Stimulated activated CD4-positive, alpha-beta T cell treated with anti-CD3 and anti-CD28 coated beads, TNF-alpha, amount 100 ng/mL, for 1 hour (primary cell): ENCODE measurements at places on chromosomes 2 and 18.
A peak's percentile ranks its signal among the peaks of the same experiment; 100 is the strongest.

DNA sequence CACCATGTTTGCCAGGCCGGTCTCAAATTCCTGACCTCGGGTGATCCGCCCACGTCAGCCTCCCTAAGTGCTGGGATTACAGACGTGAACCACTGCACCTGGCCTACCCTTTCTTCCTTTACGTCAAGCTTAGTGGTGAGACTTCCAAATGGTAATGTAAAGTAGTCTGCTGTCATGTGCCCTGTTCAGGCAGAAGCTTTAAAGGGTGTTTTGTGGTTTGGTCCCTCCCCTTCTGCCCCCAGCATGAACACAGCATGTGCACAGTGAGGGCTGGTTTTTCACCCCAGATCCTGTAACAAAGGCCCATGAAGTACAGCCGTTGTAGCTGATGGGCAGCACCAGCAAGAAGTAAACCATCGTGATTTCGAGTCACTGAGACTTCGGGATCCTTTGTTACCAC is 2.7 kb upstream of the DTYMK start:
- no peak for DNase-seq

- no peak for DNase-seq
These were observed 2.6 kb downstream of the SLC14A1 start for GRCh38 chr18:45726603-45727002.

DNA sequence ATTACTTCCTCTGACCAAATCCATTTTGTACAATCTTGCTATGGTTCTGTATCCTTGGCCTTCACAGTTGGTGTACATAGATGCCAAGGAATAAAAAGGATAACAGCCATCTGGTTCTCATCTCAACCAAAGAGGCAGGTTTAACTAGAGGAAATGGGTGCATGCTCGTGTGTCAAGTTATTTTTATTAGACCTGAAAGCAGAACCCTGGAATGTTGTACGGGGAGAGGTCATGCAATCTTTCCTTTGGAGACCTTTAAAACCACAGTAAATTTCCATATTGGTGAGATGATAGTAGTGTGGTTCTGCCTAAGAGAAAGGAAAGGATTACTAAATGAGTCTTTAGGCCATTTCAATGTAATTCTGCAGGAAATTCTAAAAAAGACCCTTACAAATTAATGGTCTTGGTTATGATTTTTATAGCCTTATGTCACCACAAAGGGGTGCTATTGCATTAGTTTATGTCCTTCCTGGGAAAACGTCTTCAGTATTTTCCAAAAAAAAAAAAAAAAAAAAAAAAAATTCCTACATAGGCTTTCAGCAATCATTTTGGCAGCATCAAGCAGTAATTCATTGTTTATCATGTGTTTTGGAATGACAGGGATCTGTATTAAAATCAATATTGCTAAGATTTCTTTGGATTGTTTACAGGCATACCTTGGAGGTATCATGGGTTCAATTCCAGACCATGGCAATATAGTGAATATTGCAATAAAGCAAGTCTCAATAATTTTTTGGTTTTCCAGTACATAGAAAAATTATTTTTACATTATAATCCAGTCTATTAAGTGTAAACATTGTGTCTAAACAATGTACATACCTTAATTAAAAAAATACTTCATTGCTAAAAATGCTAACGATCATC is 270.8 kb downstream of the NYAP2 start:
- DNase-seq, result no peak

DNA sequence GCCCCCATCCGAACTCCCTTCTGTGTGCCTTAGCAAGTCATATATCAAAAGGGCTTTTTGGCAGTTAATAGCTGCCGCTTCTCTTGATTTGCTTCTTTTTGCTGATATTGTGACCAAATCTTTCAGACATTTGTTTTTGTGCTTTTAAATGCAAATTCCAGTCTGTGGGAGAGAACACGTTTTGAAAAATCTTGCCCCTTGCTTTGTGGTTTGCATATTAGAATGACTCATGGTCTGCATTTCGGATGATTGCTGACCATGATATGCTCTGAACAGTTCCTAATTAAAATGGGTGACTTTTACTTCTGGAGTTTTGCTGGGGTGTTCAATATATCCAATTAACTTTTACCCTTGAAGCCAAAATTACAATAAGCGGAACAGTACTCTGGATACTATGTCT is 58.2 kb upstream of the ST6GAL2 start:
- no peak for DNase-seq

GRCh38 chr2:217418090-217418489 is 558.2 kb upstream of the TNP1 start:
- no peak for DNase-seq

DNA sequence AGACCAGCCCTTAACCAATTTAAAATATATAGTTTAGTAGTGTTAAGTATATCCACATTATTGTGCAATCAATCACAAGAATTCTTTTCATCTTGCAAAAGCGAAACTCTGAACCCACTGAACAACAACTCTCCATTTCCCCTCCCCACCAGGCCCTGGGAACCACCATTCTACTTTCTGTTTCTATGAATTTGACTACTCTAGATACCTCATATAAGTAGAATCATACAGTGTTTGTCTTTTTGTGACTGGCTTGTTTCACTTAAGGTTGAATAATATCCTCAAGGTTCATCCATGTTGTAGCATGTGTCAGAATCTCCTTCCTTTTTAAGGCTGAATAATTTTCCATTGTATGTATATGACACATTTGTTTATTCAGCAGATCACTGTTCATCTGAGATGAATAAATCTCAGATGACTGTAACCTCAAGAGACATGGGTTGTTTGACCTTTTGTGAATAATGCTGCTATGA is 8.1 kb upstream of the SOS1 start:
- peak; percentile 17 for DNase-seq

GRCh38 chr2:227462462-227462951 is 9.4 kb upstream of the AGFG1 start:
- no peak for DNase-seq

- DNase-seq, result no peak
These were observed 201.4 kb downstream of the TCF4 start for GRCh38 chr18:55386545-55386944.

DNA sequence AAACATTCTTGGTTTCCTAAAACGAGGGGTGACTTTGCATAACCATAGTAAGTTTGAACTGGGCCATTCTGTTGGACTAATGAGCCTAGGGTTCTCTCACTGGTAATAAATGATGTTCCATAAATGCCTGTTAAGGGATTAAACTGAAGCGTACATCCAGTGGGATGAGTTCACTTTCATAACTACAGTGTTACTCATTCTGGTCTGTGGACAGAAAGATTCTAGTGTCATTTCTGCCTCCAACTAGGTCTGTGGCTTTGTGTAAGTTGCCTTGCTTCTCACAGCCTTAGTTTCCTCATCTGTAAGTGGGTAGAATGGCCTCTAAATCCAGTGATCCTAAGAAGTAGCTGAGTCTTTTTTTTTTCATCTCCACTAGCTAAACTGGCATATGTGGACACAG is 1860.6 kb upstream of the PIK3C3 start:
- DNase-seq, result no peak

- no peak for DNase-seq
These were observed 79.4 kb downstream of the DNMT3A start for GRCh38 chr2:25262288-25262687.

DNA sequence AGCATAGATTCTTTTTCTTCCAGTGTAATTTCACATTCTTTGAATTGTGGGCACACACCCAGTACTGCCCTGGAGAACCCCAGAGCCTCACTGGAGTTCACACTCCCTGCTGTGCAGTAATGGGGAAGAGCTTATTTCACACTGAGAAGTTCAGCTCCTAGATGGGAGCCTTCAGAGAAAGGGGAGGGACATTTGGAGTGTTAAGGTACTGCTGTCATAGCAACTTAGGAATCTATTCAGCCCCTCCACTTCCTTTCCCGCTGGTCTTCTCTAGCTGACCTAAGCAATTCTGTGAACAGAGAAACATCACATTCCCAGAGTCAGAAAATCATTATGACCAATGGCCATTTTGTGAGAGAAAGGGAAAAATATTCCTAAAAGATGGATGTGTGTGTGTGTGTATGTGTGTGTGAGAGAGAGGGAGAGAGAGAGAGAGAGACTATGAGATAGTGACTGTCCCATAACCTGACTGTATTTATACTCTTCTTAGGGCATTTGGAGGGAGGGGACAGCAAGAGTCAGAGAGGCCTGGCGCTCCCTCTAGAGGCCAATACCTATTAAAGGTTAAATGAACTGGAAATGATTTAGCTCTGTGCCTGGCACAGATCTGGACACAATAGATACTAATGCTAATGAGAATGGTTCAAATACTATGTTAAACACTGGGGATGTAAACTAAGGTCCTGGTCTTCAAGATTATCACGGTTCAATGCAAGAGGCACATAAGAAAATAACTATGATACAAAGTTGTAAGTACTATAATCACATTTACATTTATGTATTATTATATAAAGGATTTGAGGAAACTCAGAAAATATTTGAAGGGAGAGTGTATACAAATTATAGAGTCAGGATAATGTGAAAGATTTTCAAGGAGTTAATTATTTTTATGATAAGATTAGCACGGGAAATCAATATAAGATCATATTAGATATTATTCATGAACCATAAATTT is 41.5 kb upstream of the RPE start:
- DNase-seq, result no peak

DNA sequence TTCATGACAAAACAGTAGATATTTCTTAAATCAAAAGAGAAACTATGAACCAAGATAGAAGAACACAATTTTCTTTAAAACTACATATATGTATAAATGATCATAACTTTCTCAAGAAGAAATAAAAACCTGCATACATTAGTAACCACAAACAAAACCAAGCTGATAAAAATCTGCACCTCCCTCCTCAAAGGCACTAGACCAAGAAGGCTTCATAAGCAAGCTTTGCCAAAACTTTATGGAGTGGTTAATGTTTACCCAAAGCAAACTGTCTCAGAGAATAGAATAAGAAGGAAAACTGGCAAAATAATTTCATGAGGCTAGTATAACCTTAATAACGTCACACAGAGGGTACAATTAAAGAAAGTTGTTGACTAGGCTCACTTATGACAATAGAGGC is 138.3 kb downstream of the ZBTB7C start:
- DNase-seq, result no peak

DNA sequence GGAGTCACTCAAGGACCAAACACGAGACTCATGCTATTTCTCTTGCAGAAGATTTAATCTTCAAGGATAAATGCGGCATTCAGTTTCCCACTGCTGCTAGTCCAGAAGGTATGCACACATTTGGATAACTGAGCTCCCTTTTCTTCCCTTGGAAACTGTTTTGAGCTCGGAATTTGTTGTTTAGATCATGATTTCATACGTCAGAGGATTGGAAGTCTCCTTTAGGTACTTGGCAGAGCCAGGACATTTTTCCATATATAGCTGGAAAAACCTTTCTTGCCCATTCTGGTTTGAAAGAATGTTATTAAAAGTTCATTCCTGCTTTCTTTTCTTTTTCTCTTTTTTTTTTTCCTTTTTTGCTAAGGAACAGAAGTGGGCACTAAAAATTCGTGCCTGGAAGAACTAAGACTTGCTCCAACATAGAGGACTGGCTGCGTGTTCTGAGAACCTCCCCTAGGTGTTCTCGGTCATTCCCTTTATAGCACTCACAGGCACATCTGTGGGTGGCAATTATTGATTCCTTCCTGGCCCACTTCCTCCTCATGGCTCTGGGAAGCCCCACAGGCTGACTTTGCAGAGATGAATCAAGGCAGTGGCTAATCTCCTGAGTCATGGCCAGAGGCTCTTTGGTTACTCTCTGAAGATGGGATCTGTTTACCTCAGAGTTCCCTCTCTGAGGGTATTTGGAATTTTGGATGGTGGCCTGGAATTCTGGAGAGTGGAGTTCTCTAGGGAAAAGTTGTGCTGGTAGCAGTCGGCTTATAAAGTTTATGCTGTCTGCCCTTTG is 104.8 kb downstream of the PLCL1 start:
- DNase-seq, result no peak

DNA sequence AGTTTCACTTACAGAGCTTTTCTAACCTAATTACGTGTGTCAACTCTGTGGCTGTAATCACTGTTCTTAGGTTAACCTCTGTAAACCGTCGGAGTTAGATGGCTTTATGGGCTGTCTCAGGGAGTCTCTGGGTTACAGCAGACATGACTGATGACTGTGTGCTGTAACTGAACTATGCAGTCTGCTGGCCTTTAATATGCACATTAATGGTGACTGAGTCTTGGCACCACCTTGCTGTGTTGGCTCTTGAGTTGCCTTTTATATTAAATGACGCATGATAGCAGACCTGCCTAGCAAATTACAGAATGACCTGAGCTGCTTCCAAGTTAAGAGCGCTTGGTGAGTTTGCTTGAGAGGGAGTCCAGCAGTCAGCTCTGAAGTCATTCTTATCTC is 90.1 kb downstream of the ACKR3 start:
- no peak for DNase-seq

GRCh38 chr2:167843217-167843616 is 404.2 kb downstream of the STK39 start:
- DNase-seq, result no peak

DNA sequence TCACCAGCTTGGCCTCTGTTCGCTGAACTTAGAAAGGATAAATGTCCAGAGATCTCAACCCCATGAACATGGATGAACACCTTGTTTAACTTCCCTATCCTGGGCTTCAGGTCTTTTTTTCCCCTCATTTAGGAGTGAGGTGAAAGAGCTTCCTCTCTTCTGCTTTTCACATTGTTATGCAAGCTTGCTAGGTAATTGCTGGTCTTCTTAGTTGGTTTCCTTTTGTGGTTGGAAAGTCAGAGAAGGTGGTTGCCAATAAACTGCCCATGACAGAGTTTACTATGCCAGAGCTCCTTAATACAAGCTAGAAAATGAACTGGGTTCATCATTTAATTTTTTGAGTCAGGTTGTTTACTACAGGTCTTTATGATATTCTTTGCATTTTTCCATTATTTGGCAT is 16.6 kb downstream of the SLC9A4 start:
- DNase-seq, result no peak

DNA sequence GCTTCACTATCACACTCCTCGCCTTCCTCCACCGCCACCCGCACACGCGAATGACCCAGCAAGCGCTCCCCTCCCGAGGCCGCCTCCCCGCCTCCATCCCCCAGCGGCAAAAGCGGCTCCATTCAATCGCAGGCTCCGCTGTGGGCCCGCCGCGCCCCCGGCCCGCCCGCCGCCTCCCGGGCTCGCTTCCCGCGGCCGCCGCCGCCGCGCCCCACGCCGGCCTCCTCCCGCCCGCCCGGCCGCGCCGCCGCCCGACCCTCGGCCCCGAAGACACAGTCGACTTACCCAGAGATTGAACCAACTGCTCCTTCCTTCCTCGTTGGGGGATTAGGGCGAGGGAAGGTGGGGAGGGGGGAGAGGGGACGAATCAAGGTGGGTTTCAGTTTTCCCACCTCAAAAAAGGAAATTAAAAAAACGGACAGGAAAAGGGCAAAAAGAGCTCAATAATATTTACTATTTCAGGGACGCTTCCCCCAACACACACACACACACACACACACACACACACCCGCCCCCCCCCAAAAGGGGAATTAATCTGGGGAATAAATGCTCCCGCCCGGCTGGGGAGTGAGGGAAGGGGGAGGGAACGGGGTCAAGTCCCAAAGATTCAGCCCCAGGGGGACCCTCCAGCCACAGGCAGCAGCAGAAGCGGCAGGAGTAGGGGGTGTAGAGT is 743 bp downstream of the XPO1 start:
- DNase-seq, result no peak

DNA sequence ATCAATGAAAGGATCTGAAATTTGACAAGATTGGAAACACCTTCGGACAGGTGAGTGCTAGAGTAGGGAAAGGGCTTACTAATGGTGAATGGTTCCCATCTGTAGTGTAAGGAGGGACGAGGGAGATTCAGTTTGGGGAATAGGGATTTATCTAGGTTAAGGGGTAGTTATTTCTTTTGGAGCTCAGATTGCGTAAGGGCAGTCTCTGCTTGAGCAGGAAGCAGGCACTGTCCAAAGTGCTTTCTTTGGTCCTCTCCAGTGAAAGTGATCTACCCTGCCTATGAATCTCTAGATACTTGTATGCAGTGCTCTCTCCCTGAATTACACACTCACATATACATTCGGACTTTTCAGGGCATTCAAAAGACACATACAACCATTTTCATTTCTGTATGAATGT is 272.9 kb upstream of the FIGN start:
- DNase-seq, result no peak
